ENCODE measurements at places on chromosomes 1 and 21.

DNA sequence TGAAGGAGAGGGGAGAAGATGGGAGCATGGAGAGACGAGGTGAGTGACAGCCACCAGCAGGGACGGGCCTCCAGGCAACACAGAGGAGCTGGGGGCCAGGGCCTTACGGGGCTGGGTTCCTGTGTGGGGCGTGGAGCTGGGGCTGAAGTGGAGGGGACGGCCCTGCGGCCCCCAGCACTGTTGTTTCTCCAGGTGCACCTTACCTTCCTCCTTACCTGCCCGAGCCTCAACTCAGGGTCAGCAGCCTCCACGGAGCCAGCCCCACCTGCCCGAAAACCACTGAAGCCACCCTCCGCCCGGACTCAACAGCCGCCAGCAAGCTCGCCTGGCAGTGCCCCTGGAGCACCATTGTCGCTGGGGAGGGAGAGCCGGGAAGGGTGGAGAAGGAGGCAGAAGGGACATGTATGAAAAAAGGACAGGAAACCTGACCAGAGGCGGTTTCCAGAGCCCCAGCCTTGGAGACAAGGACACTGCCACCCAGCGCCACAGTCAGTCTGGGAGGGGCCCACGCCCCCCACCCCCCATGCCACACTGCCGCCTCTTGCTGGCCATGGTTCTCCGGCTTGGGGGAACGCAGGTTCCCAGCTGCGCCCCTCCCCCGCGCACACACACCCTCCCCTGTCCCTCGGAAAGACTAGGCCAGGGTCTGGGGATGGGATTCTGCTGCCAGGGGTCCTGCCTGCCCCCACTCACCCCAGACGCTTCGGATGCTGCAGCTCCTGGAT lies 10.6 kb downstream of the PLA2G2F start:
- DNase-seq, result no peak

- DNase-seq, result no peak
Measured at GRCh38 chr1:10019561-10019960, 13.2 kb upstream of the UBE4B start.

GRCh38 chr1:155000726-155001424 lies 1.7 kb upstream of the ZBTB7B start:
- peak; percentile 88 for DNase-seq

GRCh38 chr1:11978301-11978700 lies 1.9 kb upstream of the MFN2 start:
- DNase-seq, result no peak

GRCh38 chr1:77552626-77553025 lies 129.8 kb downstream of the ZZZ3 start:
- no peak for DNase-seq

DNA sequence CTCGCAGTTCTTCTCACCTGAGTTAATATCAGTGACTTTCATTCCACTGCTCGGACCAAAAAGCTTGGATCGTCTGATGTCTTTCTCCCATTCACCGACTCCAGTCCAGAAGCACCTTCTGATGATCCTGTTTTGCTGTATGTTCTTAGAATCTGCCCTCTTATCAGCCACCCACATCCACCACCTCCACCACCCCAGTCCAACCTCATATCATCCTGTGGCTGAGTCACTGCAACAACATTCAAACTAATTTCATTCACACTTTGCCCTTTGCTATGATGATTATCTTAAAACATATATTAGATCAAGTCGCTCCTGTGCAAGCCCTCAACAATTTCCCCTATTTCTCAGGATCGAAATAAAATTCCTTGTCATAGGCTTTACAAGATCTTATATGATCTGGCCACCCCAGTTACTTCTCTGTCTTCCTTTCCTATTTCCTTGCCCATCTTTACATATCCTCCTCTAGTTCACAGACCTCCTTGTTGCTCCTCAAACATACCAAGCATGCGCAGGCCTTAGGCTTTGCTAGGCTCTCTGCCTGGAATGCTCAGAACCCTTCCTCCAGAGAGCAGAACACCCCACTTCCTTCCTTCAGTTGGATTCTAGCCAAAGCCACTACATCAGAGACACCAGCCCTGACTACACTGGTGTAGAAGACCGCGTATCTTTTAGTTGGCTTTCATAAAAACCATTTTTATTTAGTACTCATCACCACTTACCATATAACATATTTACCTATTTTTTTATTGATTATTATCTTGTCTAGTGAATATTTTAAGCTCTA lies 335.7 kb upstream of the GREM2 start:
- no peak for DNase-seq

DNA sequence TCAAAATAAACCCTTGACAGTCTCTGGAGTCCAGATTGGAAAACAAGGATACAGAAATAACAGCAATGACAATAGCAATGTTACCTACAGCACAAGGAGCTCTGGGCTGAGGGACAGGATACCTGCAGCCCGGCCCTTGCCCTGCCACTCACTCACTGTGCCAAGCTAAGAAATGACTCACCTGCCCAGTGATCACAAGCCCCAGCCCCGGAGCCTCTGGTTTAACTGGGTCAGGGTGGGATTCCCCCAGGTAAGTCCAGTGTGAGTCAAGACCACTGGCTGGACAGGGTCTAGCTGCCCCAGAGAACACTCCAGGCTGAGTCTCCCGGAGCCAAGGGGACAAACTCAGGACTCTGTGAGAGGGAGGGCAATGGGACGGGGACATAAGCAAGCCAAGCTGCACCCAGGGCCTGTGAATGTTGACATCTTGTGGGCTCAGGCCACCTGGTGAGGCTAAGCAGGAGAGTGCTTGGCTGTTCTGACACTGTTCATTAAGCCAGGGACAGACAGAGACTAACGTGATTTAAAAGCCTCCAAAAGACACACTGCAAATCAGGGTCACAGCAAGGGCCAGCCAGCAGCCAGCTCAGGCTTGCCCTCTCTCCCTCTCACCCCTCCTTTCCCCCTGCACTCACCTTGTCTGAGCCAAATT lies 64.1 kb downstream of the MIS18A start:
- DNase-seq, result no peak

GRCh38 chr21:25936776-25937175 lies 202.0 kb downstream of the GABPA start:
- peak; percentile 38 for DNase-seq

GRCh38 chr1:188988589-188988988 lies 1489.1 kb downstream of the BRINP3 start:
- DNase-seq, result peak; percentile 1

GRCh38 chr21:26388731-26389231 lies 184.3 kb downstream of the CYYR1 start:
- peak; percentile 64 for DNase-seq

DNA sequence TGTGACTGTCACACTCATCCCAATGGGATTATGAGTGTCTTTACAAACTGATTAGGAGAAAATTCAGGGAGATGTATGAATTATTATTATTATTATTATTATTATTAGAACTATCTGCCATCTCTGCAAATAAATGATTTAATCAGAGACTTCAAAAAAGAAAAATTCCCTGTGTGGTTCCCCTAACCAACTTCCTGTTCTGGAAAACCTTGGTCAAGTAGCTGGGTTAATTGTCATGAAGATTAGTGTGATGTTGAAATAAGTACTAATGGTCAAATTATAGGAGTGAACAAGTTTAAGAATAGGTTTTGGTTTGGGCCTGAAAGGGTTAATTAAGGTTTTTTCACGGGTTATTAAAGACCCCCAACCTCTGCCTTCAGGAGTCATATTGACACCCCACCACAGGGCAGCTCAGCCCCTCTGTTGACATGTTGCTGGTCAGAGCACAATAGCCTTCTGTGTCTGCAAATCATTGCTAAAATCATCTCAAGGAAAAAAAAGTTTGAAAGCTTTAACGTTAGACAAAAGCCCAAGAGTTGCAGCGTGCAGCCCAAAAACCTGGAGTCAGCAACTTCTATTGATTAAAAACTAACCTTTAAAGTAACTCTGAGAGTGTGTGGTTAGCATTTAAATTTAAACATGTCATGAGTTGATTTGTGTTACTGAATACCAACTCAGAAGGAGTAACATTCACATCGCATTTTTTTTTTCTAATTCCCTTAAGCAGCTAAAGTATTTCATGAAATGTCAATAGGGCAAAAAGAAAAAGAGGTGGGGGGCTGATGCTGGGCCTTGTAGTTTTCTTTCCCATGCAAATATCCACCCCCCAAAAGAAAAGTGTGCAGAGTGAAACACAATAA lies 272.5 kb downstream of the TM2D1 start:
- DNase-seq, result peak; percentile 37

GRCh38 chr1:187091666-187092065 lies 262.9 kb downstream of the PLA2G4A start:
- DNase-seq, result peak; percentile 4

GRCh38 chr21:31778546-31778945 lies 46.6 kb upstream of the SCAF4 start:
- no peak for DNase-seq

DNA sequence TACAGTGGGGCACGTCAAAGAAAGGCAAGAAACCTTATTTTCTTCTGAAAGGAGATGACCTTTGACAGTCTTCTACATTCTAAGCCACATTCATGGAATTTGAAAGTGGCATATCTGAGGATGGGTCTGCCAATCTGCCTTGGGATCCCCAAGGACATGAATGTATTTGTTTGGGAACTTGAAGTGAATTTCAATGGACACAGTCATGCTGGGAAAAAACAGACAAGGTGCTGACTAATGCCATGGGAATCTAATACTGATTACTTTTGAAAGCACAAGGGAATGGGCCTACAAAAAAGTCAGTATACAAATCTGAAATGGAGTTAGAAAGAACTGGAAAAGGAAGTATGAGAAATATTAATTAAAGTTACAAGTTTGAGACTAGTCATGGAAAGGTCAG lies 128.8 kb downstream of the KCNJ6 start:
- DNase-seq, result peak; percentile 83

GRCh38 chr1:173354937-173355280 lies 122.2 kb upstream of the PRDX6 start:
- DNase-seq, result no peak

DNA sequence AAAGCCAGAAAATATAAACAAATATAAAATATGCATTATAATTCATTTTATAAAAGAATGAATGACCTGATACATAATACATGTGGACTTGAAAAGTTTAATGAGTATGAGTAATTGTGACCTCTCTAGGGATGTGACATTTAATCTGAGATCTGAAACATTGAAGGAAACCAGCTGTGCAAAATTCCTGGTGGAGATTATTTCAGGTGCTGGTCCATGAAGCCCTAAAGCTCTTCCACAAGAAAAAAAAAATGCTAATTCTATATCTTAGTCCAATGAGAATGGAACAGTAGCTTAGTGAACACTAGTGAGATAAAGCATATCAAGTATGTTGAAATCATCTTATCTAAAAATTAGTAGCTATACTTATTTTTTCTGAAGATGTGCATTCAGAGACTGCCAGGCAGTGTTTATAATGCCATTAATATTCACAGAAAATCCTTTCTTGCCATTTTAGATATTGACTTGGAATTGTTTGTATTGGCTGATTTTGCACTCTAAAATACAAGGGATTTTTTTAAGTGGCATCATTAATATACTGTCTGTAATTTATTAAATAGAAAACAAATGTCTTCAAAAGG lies 1485.9 kb downstream of the PLA2G4A start:
- DNase-seq, result no peak

DNA sequence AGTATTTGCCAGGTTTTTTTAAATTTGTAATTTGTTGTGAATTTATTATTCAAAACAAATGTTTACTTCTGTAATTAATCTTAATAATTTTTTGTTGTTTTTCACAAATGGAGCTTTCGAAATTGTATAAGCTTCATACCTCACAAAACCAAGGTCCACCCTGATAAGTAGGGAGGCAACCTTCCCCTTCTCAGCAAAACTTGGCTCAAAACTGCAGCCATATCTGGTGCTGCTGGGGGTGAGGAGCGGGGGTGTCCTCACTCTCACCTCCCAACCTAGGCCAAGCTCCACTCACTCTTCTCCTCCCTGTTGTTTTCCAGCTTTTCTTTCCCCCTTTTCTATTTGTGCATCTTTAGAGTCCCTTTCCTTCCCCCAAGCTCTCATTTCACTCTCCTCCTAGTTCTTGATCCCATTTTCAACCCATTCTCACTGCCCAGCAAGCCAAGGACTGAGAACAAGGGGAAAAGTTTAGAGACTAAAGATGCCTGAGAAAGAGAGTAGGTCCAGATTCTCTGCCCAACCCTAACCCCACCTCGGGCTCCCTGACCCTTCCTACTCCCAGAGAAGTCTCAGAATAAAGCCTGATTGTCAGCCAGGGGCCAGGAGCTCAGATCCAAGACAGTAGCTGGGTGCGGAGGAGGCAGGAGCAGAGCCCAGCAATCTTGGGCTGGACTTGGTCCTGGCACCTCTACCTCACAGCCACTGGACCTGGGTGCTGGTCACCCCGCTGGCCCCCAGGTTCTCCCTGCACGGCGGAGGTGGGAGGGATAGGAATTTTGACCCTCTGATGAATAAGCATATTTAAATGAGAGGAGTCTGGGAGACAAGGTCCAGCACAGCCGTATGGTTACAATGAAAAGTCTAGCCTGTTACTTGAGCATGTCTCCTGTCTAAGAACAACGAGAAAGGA lies 8.3 kb upstream of the CFAP45 start:
- DNase-seq, result no peak

- peak; percentile 92 for DNase-seq
Measured at GRCh38 chr1:78114034-78114956, 68.5 kb downstream of the GIPC2 start.

DNA sequence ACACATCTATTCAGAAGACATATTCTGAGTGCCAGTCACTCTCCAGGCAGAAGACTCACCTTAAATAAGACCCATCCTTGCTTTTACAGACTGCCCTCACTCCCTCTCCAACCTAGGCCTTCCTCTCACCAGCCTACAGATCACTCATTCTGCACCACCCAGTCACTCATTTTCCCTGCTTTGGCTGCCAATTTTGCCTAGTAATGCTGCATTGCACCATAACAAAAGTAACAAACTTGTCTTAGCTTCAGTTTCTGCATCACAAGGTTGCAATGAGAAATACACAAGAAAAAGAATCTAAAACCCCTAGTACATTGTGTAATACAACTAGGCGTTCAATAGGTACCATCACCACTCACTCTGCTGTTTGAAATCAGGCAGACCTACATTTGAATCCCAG lies 292.4 kb downstream of the PLPP3 start:
- no peak for DNase-seq

GRCh38 chr1:88684482-88685258 lies 597 bp downstream of the PKN2 start:
- DNase-seq, result peak; percentile 52

DNA sequence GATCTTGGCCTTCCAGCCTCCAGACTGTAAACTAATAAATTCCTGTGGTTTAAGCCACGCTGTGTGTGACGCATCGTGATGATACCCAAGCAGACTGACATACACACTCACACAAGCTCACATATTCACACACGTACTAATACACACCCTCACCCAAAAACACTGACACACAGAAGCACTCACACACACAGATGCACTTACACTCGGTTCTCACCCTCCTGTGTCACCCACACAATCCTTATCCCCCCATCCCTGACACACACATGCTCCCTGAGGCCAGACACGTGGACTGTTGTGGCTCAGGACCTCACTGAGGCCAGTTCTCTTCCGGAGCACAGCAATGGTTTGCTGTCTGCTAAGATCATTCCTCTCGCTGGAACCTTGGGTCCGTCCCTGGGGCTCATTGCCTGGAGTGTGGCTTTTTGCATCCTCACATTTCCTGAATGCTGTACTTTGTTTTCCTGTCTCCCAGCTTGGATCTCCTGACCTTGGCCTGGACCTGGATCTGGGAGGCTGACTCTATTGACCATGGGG lies 76.9 kb upstream of the LYST start:
- peak; percentile 99 for DNase-seq
